CD4-positive, alpha-beta T cell treated with Interleukin-21 for 1 hour (primary cell): ENCODE measurements at places on chromosomes 5 and 9.

DNA sequence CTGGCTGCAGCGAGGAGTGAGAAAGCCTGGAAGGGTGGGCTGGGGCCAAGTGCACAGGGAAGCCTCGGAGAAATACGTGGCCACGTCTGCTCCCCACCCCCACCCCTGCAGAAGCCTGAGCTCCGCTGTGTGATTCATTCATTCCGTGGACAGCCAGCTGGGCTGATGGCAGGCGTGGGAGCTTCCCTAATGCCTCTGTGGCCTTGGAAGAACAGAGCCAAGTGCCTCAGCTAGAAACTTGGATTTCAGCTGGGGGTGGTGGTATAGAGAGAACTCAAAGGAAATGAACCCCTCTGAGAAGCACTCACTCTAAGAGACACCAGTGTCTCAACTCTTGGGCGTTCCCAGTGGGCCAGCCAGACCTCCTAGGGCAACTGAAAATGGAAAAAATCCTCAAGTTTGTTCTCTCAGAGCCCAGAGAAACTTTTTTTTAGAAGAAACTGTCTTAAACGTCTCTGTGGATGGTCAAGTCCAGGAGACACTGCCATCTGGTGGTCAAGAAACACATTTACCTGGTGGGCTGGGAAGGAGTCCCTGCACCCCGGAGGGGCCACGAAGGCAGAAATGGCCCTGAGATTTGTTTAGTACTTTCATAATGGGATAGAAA, 18.0 kb downstream of the ATOX1 start:
- DNase-seq = peak; percentile 69

GRCh38 chr5:79754865-79755555, 65.4 kb downstream of the CMYA5 start:
- no peak for DNase-seq

- no peak for DNase-seq
Observed at GRCh38 chr9:110224583-110224982, 16.6 kb upstream of the C9orf152 start.

- DNase-seq = no peak
Observed at GRCh38 chr5:158559643-158560042, 540.1 kb downstream of the EBF1 start.

GRCh38 chr9:13857521-13857920, 456.4 kb downstream of the NFIB start:
- DNase-seq = no peak

DNA sequence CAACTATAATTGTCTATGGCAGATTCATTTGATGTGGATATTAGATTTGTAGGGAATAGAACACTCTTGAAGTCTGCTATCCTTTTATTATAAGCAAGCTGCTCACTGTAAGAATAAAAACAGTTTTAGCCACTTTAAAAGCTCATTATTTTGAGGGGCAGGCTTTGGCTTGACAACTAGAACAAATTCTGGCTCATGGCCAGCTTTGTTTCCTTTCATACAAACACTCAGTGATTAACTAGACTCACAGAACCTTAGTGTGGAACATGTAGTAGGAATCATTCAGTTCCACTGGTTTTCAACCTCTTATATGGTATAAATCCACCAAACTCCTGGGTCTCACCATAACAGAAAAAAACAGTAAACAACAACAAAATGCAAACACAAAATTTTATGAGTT, 27.4 kb upstream of the CEP120 start:
- DNase-seq = no peak

GRCh38 chr5:33444542-33444941, 3.8 kb downstream of the TARS1 start:
- DNase-seq = no peak

GRCh38 chr9:7333719-7334118, 465.9 kb downstream of the DMAC1 start:
- no peak for DNase-seq

DNA sequence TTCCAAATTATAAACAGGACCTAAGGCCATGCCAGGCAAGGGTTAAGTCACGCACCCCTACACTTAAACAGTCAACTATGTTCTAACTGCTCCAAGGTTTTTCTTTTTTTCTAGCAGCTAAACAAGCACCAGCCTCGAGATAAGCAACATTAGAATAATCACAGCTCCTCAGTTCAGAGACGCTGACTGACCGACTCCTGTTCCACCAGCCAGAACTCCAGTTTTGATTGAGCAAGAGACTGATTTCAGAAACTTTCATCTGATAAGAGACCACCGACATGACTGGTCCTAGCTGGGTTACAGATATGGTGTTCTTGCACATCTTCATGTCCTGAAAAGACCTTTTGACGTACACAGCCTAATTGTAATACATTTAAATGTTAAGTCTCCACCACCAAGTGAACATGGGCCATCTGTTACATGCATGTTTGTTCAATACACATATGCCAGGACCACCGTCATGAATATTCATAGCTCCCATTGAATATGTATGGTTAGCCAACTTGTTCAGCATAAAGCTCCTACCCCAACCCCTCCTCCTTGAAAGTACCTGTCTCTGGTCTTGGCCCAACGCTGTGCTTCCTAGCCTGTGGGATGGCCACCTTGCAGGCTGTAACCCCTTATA, 23.7 kb upstream of the OTULINL start:
- no peak for DNase-seq

DNA sequence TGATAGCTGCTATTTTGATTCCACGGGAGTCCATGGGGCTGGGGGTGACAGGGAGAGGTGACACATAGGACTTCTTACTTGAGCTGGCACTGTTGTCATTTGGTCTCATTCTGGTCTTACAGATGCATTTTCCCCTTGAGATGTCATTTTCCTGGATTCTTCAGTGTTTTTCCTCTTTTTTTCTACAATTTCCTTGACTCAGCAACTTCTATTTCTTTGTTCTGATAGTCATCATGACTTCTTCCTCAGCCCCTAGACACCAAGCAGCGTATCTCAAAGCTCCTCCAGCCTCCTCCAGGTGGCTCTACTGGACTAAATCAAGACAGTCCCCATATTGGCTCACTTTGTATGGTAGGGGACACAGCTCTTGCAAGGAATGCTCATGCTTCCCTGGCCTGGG, 16.5 kb downstream of the LVRN start:
- DNase-seq = no peak

DNA sequence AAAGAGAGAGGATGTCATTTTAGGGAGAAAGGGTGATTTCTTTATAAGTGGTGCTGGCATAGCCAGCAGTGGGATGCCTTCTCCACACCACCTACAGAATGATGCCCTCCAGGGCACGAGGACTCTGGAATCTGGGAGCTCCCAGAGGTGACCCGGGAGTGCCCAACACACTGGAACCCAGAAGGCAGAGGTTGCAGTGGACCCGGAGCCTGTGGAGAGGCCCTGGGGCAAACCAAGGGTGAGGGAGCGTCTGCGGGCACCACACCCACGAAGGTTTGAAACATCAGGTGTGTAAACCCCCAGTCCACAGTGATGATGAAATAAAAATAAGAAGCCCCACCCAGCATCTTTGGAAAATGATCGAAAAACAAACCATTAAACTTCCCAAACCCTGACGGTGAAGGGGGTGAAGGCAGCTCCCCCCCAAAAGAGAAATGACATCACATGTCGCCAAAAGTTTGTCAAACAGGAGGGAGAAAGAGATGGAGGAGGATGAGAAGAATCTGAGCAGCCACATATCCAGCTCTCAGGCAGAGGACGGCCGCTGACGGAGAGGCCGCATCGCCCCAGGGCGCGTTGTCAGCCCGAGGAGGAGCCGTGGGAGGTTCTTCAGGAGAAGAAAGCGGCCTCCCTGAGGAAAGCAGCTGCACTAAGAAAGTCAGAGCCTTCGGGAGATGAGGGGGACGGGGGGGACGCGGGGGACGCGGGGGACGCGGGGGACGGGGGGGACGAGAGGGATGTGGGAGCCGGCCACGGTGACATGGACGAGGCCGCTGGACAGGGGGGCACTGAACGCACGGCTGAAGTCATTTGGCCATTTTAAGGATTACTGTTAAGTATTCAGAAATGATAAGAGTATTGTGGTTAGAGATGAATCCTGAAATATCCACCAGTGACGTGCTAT, 43.1 kb upstream of the NSMF start:
- DNase-seq = no peak

GRCh38 chr5:146993876-146994530, 115.4 kb upstream of the PPP2R2B start:
- DNase-seq = no peak

DNA sequence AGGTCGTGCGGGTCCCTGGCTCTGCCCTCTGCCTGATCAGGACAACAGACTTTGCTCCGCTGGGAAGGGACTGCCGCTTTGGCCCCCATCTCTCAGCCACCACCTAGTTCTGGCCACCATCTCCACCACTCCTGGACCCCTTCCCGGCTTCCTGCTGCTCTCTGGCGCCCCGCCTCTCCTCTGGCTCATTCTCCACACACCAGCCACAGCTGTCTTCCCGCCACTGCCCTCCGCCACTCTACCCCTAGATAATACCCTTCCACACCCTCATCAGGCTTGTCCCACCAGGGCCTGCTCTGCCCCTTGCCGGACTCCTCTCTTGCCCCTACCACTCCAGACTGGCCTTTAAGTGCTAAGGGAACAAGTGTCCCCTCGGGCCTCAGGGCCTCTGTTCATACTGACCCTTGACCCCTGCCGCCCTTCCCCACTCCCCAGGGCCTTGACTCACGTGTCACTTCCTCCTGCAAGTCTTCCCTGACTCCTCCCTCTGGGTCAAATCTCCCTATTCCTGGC, 3.0 kb upstream of the CDX1 start:
- no peak for DNase-seq

GRCh38 chr5:139696894-139697658, 48.9 kb downstream of the CXXC5 start:
- no peak for DNase-seq

DNA sequence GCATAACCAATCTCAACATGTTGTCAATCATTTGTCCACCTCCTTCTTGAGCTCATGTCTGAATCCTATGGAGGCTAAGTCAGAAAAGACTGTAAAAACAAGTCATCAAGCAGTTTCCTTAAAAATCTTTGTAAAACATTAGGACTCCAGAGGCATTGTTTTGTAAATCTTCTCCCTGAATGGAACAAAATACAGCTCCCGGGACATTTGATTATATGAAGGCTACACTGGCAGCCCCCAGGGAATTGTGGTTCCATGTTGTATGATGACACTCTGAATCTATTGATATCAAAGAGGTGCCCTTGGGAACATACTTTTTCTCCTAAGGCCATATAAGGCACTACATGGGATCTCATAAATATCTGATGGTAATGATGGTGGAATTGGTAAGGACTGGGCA, 83.2 kb upstream of the NUDT12 start:
- DNase-seq = no peak

- peak; percentile 73 for DNase-seq
Observed at GRCh38 chr5:157233515-157233914, 32.4 kb upstream of the CYFIP2 start.

- no peak for DNase-seq
Observed at GRCh38 chr5:98193921-98194760, 579.3 kb upstream of the RGMB start.

DNA sequence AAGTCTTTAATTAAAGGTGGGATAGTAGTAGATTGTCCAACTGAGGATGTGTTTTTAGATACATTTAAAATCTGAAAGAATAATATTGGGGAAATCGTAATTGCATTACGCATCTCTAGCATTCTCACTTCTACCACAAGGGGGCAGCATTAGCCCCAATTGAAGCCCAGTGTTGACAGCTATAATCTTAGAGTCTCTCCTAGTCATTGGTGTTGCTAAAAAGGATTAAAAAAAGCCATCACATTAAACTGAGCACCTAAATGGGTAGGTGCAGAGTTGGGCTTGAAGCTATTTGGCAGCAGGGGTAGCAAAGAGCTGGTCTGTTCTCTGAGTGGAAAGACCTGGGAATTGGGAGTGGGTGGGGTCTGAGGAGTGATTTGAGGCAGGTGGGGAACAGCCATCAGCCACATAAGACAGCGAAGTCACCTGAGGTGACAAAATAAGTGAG, 177.2 kb downstream of the OSTF1 start:
- DNase-seq = peak; percentile 53

GRCh38 chr9:131714821-131715220, 25.1 kb downstream of the RAPGEF1 start:
- no peak for DNase-seq

DNA sequence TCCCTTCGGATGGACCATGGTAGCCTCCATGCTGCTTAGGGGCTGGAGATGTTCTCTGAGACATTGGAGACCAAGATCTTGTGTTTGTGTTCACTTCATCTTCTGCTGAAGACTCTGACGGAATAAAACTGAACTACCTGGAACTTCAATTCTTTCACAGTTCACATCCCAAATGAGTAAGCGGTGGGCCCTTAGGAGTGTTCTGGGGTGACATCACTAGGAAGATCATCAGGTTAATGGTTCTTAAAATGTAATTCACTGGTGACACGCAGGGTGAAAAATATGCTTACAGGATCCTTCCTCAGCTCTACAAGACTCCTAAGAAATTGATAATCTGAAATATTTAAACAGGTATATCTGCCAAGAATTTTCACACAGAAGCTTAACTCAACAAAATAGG, 561.5 kb downstream of the SEMA5A start:
- DNase-seq = no peak

GRCh38 chr5:154318691-154319090, 127.1 kb upstream of the SAP30L start:
- no peak for DNase-seq

DNA sequence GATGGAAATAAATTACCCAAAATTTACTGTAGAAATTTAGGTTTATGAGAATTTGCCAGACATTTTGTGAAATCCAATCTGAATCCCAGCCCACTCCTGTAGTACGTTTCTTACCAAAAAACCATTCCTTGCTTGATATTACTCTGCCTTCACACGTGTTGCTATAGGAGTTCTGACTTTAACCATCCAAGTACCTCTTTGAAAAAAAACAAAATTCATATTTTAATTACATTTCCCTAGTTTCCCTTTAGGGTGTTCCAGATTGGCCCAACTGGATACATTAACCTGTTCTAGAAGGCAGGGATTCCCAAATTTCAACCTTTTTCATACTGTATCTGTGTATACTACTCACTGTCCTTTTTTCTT, 1.4 kb upstream of the PJA2 start:
- no peak for DNase-seq

- DNase-seq = no peak
Observed at GRCh38 chr9:93136011-93136440, 2.0 kb upstream of the NINJ1 start.
